A549 treated with RU486 at 1 μM for 4 hours (cell line): ENCODE measurements at places on chromosomes 13 and 19. TPM values are rescaled to one million over a fixed set of nuclear protein-coding genes. Genes with fewer than 3 reads are reported as not detected.

The OXGR1 gene
- total RNA-seq, result not detected in 5 replicates

The CEACAM16 gene
- 0.14 to 0.30 TPM (median 0.15 TPM) in 3 of 5 replicates, not detected in the others for total RNA-seq

The COL5A3 gene
- 3.5 to 5.4 TPM (median 3.6 TPM) in 5 replicates for total RNA-seq

The ZNF525 gene
- total RNA-seq, result 0.31 to 0.42 TPM (median 0.39 TPM) in 5 replicates

The BRME1 gene
- total RNA-seq, result 0.16 to 0.62 TPM (median 0.39 TPM) in 5 replicates

The LYL1 gene
- 0.50 to 1.0 TPM (median 0.71 TPM) in 5 replicates for total RNA-seq

The LYPD3 gene
- total RNA-seq, result 0.24 to 0.78 TPM (median 0.43 TPM) in 5 replicates

The CBARP gene
- 2.5 to 5.5 TPM (median 3.9 TPM) in 5 replicates for total RNA-seq

The MTMR6 gene
- 4.2 to 9.8 TPM (median 9.1 TPM) in 5 replicates for total RNA-seq

The PMIS2 gene
- not detected in 5 replicates for total RNA-seq

The GPC5 gene
- not detected in 5 replicates for total RNA-seq

The LINGO3 gene
- total RNA-seq, result not detected in 5 replicates

The C13orf42 gene
- not detected in 5 replicates for total RNA-seq

The BCAM gene
- total RNA-seq, result 60.0 to 93.5 TPM (median 80.5 TPM) in 5 replicates

The NAPSA gene
- 0.71 to 1.3 TPM (median 0.94 TPM) in 5 replicates for total RNA-seq

The ZNF177 gene
- 0.38 to 0.66 TPM (median 0.54 TPM) in 5 replicates for total RNA-seq

The ZNF136 gene
- total RNA-seq, result 1.4 to 2.5 TPM (median 1.6 TPM) in 5 replicates

The ANGPTL8 gene
- not detected in 5 replicates for total RNA-seq

The DLL3 gene
- total RNA-seq, result 6.3 to 11.9 TPM (median 11.1 TPM) in 5 replicates

The C19orf81 gene
- total RNA-seq, result 7.1 to 13.3 TPM (median 9.7 TPM) in 5 replicates

The SLC25A42 gene
- total RNA-seq, result 0.34 to 0.94 TPM (median 0.66 TPM) in 5 replicates

The IGFL2 gene
- total RNA-seq, result 0.56 to 0.83 TPM (median 0.67 TPM) in 4 of 5 replicates, not detected in the other

The VSTM1 gene
- total RNA-seq, result 0.24 to 1.1 TPM (median 0.49 TPM) in 5 replicates

The CACNG6 gene
- 10.5 to 14.4 TPM (median 12.1 TPM) in 5 replicates for total RNA-seq

The TUBA3C gene
- not detected in 5 replicates for total RNA-seq

The A1BG gene
- 8.1 to 17.1 TPM (median 13.2 TPM) in 5 replicates for total RNA-seq

The LIM2 gene
- not detected in 5 replicates for total RNA-seq

The RINL gene
- total RNA-seq, result 1.8 to 4.3 TPM (median 2.4 TPM) in 5 replicates

The SLC27A1 gene
- 2.1 to 3.5 TPM (median 2.7 TPM) in 5 replicates for total RNA-seq

The CPAMD8 gene
- total RNA-seq, result 0.21 TPM in 1 of 5 replicates, not detected in the others

The DIAPH3 gene
- 4.1 to 9.4 TPM (median 9.1 TPM) in 5 replicates for total RNA-seq

The ZSWIM9 gene
- total RNA-seq, result 5.8 to 9.1 TPM (median 6.9 TPM) in 5 replicates

The ANKRD24 gene
- total RNA-seq, result 0.12 to 0.39 TPM (median 0.17 TPM) in 5 replicates

The HNRNPL gene
- total RNA-seq, result 346 to 375 TPM (median 352 TPM) in 5 replicates

The INSL3 gene
- 0.57 to 0.74 TPM (median 0.67 TPM) in 5 replicates for total RNA-seq

The TMEM238 gene
- total RNA-seq, result 3.2 to 11.8 TPM (median 11.4 TPM) in 5 replicates

The SPRED3 gene
- total RNA-seq, result 1.9 to 4.0 TPM (median 3.4 TPM) in 5 replicates

The ITGBL1 gene
- total RNA-seq, result 0.97 to 1.8 TPM (median 1.6 TPM) in 5 replicates

The ZNF563 gene
- not detected in 5 replicates for total RNA-seq

The AZU1 gene
- 0.14 to 0.53 TPM (median 0.28 TPM) in 4 of 5 replicates, not detected in the other for total RNA-seq

The RDH8 gene
- total RNA-seq, result 0.26 to 0.75 TPM (median 0.53 TPM) in 5 replicates

The NUCB1 gene
- total RNA-seq, result 180 to 229 TPM (median 200 TPM) in 5 replicates

The CUL4A gene
- 46.7 to 60.6 TPM (median 56.1 TPM) in 5 replicates for total RNA-seq

The ZNF878 gene
- total RNA-seq, result not detected in 5 replicates

The PEX11G gene
- 0.93 to 2.1 TPM (median 1.8 TPM) in 5 replicates for total RNA-seq

The ATCAY gene
- total RNA-seq, result 0.07 to 0.26 TPM (median 0.12 TPM) in 5 replicates

The CYP2A7 gene
- not detected in 5 replicates for total RNA-seq

The SERP2 gene
- not detected in 5 replicates for total RNA-seq

The ATP13A1 gene
- 24.5 to 34.4 TPM (median 33.4 TPM) in 5 replicates for total RNA-seq

The VSTM2B gene
- not detected in 5 replicates for total RNA-seq

The CD177 gene
- total RNA-seq, result 0.08 to 0.59 TPM (median 0.16 TPM) in 5 replicates

The SOX1 gene
- total RNA-seq, result not detected in 5 replicates

The ZNF560 gene
- total RNA-seq, result not detected in 5 replicates

The LILRB1 gene
- 0.03 TPM in 1 of 5 replicates, not detected in the others for total RNA-seq

The SYDE1 gene
- total RNA-seq, result 11.5 to 18.5 TPM (median 14.0 TPM) in 5 replicates

The ZNF773 gene
- 4.6 to 7.1 TPM (median 4.8 TPM) in 5 replicates for total RNA-seq

The ZNF730 gene
- total RNA-seq, result not detected in 5 replicates
